Testis (tissue), 5 donors: ENCODE measurements at places on chromosomes 12 and 14.

DNA sequence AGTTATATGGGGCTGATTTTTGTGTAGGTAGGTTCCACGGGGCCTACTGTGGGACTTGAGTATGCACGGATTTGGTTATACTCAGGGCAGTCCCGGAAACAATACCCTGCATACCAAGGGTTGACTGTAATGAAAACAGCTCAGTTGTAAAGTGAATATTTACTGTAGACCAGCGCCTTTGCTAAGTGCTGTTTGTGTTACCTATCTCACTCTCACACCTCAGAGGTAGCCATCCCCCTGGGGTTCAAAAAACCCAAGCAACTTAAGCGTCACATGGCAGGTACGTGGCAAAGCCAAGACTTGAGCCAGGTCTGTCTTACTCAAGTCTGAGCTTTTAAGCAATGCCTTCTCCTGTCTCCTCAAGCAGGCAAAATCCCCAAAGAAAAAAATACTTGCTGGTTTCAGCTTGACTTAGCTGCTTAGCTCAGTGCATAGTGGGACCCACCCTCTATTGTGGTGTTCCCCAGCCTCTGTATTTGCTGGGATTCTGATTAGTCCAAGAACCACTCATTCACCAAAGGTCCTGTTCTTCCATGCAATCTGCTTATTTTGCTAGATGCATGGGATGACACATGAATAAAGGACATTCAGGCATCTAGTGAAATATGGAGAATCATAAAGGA is 34.2 kb upstream of the STRN3 start:
- DNase-seq: no peak

DNA sequence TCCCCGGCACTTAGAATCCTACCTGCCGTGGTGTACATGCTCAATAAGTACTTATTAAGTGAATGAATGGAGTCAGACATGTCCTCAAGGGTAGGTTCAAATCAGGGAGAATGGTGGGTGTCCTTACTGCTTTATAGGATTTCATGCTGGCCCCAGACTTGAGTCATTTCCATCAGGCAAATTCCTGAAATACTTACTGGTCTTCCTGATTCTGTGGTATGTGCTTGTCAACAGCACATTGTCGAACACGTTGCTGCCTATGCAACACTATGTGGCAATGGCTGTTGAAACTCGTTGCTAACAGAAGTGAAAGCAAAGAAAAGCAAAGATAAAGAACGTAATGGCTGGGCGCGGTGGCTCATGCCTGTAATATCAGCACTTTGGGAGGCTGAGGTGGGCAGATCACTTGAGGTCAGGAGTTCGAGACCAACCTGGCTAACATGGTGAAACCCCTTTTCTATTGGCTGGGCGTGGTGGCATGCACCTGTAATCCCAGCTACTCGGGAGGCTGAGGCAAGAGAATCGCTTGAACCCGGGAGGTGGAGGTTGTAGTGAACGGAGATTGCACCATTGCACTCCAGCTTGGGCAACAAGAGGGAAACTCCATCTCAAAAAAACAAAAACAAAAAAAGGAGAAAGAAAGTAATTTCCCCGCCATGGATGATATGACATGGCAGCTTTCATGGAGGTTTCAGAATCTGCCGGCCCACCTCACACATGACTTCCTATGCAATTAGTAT is 214.9 kb downstream of the ZFP36L1 start:
- DNase-seq: no peak

- DNase-seq: peak; percentile 67
Measured at GRCh38 chr12:79407671-79408622, 282.8 kb downstream of the PAWR start.

DNA sequence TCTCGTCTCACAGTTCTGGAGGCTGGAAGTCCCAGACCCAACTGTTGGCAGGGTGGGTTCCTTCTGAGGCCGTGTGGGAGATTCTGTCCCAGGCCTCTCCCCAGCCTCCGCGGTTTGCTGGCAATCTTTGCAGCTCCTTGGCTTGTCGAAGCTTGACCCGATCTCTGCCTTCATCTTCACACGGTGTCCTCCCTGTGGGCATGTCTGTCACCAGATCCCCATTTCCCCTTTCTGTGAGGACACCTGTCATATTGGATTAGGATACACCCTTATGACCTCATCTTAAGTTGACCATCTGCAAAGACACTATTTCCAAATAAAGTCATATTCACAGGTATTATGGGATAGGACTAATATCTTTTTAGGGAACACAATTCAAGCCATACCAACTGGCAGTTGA is 22.6 kb upstream of the LRP1-AS start:
- no peak for DNase-seq

DNA sequence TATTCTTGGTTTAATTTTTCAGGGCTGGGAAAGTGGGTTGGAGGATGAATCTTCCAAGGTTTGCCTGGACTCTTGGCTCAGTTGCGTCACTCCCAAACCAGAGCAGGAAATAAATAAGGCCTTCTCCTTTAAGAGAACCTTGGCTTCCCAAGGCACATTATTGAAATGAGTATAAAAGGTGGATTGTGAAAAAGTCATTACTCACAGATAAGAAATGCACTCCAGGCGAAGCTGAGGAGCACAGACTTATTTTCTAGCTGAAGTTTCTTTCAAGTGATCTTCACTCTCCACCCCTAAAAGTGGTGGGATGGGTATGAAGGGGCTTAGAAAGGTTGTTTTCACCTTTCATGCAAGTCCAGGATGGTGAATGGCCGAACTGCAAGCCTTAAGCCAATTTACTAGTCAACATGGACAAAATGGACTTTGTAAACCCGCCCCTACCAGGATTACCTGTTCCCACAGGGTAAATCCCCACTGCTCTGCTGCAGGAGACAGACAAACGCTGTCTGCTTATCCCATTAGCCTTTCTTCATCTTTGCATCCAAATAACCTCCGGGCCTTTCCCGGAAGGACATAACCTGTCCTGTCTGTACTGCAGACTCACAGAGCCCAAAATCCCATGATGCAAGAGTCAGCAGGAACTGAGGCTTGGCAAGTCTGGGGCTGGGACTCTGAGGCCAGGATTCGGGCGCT is 207.6 kb downstream of the BCL11B start:
- no peak for DNase-seq
